ENCODE measurements at places on chromosomes 7 and 10. TPM values are rescaled to one million over a fixed set of nuclear protein-coding genes. Genes with fewer than 3 reads are reported as not detected.

DNA sequence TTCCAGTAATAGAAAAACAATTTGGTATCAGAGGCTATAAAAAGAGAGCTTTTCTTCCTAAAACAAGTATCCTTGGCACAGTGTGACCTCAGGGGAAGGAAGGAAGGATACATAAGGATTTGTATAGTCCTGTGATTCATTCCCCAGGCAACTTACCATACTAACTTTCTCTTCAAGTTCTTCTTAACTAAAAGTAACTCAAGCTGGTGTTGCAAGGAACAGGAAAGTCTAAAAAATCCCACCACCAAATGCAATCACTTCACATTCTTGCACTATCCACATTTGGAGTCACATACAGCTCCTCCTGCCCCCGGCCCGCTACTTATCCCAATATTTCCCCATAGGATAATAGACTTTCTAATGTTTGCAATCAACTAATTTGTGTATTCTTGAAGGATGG lies 84.8 kb downstream of the PRKAG2 start:
- DNase-seq: no peak

DNA sequence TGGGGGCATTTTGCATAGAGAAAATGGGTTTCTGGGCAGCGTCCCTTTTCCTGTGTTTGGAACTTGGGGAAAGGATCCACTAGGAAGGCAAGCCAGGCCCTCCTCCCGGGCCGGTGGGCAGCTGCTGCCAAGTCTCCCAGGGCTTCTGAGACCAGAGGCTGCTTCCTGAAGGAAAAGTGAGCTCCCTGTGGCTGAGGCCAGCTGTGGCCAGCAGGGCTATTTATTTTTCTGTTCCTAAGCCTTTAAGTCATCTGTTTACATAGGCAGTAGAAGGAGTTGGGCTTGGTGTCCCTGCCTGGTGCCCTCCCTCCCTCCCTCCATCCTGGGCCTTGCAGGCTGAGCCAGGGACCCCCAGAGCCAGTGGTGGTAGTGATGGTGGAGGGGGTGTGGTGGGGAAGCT lies 70.5 kb upstream of the COL13A1 start:
- DNase-seq: peak; percentile 16

- no peak for DNase-seq
These were observed 46.8 kb upstream of the SLF2 start for GRCh38 chr10:100866010-100866409.

DNA sequence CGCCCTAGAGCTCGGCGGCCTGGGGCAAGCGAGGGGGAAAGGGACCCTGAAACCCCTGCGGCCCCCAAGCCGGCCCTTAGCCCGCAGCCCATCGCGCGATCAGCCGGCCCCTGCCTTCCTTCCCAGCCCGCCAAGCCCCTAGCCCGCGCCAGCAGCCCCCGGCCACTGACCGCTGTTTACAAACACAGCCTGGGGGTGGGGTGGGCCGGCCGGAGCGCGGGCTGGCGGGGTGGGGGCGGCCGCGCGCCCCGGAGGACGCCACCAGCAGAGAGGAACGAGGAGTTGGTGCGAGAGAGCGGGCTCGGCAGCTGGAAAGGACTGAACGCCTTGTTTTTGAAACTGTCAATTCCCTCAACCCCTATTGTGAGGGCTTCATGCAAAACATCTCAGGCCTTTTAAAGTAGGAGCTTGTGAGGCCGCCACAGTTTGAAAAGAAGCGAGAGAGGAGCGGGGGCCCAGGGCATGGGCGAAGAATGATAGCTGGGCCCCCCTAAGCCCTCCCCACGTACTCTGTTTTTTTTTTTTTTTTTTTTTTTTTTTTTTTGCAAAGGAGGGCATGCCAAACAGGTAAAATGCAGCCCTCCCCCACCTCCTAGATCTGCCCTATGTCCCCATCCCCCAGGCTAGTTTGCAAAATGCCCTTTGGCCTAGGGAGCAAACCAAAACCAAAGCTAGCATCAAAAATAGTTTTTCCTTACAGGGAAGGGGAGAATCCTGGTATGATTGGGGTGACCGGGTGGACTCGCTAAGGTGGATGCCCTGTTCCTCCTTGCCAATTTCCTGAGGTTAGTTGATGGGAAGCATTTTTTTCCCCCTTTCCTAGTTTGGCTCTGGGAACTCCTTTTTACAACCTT lies 15.0 kb downstream of the SKIDA1 start:
- DNase-seq: no peak

DNA sequence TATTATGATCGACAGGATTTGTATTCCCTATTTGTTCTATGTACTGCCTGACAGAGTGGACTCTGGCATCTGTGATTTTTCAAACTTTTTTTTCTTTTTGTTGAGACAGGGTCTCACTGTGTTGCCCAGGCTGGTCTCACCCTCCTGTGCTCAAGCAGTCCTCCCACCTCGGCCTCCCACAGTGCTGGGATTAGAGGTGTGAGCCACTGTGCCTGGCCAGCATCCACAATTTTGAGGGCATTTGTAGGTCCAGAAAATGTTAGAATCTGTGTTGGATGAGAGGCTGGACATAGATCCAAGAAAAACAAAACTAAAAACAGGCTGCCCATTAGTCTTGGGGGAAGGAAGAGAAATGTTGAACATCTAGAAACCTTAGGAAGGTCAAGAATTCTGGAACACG lies 34.3 kb downstream of the SGPL1 start:
- no peak for DNase-seq

Gene WDR86
- 0.85 TPM for total RNA-seq

Gene FXYD4
- total RNA-seq: not detected

DNA sequence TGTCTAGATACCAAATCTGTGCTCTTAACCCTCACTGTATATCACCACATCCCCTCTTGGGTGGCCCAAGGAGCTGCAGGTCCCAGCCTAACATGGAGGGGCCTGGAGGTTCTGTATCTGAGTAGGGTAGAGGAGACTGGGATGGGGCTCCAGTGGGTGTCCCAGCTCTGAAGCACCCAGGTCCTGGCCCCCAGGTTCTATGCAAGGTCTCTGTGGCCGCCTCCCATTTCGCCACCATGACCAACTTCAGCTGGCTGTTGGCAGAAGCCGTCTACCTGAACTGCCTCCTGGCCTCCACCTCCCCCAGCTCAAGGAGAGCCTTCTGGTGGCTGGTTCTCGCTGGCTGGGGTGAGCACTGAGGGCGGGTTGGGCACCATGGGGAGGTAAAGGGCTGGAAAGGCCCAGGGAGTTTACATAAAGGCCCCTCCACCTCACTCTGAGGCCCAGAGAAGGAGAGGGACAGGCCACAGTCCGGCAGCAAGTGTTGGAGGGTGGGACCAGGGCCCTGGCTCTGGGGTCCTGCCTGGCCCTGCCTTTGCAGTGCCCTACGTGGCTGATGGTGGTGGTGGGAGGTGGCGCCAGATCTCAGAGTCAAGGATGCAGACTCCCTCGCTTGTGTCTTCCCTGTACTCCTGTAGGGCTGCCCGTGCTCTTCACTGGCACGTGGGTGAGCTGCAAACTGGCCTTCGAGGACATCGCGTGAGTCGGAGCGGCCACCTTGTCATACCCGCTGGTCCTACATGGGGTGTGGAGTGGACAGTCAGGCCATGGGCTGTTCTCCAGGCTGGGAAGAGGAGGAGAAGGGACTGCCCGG lies 10.2 kb downstream of the GHRHR start:
- no peak for DNase-seq

DNA sequence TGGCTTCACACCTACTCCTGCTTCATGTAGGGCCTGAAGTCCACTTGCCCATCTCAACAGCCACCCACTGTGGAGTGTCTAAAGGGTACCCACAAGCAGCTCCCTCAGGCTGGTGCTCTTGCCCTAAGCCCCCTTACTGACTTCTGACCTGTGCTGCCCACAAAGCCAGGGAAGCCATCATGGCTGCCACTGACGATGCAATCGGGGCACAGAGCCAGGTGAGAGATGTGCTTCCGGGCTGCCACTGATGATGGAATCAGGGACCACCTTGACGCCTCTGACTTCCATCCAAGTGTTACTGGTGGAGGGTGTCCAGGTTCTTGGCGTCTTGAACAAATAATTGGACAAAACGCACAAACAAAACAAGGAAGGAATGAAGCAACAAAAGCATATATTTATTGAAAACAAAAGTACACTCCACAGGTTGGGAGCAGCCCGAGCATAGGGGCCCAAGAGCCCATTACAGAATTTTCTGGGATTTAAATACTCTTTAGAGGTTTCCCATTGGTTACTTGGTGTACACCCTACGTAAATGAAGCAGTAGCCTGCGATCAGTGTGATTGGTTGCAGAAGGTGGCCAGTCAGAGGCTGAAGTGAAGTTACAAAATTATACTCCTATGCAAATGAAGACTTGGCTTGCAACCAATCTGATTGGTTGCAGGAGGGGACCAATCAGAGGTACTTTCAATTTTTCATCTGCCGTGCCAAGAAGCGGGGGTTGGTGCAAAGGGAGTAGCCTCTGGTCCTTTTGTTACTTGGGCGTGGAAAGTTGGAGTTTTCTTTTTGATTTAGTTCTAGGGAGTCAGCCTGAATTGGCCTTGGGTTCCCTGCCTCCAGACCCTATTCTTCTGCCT lies 4.5 kb downstream of the CPA2 start:
- no peak for DNase-seq

Gene FANK1
- total RNA-seq: 7.1 TPM

DNA sequence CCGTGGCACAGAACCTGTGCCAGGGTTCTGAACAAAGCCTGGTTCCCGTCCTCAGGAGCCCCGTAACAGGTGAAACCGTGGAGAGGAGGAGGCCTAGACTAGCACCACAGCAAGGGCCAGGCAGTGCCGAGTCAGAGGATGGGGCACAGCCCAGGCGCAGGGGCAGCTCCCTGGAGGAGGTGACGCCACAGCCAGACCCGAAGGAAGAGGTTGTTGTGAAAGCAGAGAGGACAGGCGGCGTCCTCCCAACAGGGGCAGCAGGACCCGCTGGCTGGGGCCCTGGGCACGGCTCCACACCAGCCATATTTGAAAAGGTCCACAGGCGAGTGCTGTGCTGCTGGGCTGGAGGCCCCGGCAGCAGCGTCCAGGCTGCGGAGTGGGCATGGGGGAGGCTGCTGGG lies 25.7 kb downstream of the DAGLB start:
- no peak for DNase-seq

DNA sequence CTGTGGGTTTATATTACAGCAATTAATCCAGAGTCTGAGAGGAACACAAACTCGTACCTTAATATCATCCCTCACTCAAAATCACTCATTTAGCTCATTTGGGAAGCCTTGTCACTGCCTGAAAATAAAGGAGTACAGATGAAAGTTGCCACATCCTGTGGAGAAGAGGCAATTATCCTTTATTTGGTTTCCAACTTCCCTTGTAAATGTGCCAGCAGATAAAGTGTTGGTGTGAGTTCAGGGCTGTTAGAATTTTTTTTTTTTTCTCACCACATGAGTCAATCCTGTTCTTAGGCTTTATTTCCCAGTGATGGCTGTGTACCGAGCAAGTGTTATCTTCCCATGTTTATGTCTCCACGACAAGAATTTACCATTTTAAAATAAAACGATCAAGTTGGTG lies 99.0 kb upstream of the SMIM30 start:
- no peak for DNase-seq

- DNase-seq: no peak
These were observed 80.7 kb upstream of the RPA3 start for GRCh38 chr7:7799138-7799537.

GRCh38 chr10:75266945-75267344 lies 31.2 kb upstream of the COMTD1 start:
- DNase-seq: no peak

- no peak for DNase-seq
These were observed 66.5 kb downstream of the WDR11 start for GRCh38 chr10:120917521-120918250.

DNA sequence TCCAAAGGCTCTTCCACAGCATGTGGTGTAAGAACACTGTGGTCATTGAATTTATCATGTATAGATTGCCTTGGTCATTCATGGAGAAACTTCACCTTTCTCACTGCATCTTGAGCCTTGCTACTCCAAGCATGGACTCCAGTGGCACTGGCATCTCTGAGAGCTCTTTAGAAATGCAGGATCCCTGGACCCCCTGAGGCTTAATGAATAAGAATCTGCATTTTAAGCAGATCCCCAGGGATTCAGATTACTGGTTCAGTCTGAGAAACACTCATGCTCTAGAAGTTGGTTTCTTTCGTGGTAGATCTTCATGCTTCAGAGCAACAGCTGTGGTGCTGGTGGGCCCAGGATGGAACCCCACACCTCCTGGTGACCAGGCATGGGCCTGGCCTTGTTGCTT lies 63.2 kb downstream of the CFAP58 start:
- DNase-seq: no peak

GRCh38 chr7:154744861-154745258 lies 258.1 kb downstream of the PAXIP1 start:
- DNase-seq: no peak

DNA sequence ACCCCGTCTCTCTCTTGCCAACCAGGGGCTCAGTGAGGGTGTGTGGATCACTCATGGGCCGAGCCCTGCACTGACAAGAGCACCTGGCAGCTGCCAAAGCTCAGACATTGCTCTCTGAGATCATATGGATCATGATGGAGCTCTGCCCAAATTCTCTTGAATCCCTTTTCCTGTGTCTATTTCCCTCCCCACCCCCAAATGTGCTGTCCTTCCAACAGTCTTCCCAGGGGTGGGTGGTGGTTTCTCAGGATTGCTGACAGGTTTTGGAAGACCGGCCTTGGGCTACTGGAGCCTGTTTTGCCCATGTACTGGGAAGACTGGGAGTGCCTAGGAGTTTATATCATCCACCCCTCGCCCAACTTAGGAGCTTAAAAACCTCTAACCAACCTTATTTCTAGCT lies 10.5 kb downstream of the ARHGAP22 start:
- no peak for DNase-seq

Gene SFRP4
- 0.43 TPM for total RNA-seq

GRCh38 chr10:124002391-124003069 lies 90.9 kb downstream of the CHST15 start:
- DNase-seq: no peak

Gene SFTPD
- total RNA-seq: not detected

Gene GPR141
- total RNA-seq: 0.50 TPM

GRCh38 chr7:99596408-99596955 lies 1.6 kb upstream of the TMEM225B start:
- no peak for DNase-seq

DNA sequence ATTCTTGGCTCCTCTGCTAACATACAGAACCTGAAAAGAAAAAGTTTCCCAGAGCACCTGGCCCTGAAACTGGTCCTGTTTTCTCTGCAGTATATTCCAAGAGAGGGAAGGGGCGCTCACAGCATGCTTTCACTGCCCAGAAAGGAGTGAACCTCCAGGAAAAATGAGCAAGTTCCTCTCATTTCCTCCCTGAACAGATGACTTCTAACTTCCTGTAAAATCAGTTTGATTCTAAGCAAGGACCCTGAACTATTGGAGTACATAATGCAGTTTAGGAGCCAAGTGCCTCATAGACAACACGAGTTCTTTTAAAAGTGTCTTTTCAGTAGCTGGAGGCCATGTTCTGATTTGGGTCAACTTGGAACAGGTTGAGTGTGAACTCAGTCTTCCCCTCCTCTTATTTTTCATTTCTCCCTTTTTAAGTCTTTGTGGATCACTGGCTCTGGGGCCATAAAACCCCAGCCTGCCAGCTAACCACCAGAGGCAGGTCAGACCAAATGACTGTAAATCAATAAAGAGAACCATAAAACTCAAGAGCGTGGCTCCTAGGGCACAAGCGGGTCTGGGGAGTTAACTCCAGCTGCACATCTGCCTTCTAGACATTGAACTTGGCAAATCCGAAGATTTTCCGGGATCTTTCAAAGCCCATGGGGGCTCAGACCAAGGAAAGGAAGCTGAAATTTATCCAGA lies 5.9 kb upstream of the LRRC18 start:
- peak; percentile 41 for DNase-seq

GRCh38 chr7:45064047-45064725 lies 24.6 kb downstream of the NACAD start:
- DNase-seq: no peak

Gene ZPBP
- total RNA-seq: not detected

Data from left colon (tissue), 2 donors.